Stimulated activated naive CD4-positive, alpha-beta T cell treated with Interleukin-2 at 50 U/mL for 16 hours (primary cell): ENCODE measurements at places on chromosomes 7 and 10.

- DNase-seq = peak; percentile 82
Measured at GRCh38 chr7:23679898-23680413, at the start of gene FAM221A. TSS of gene FAM221A (plus strand) at chr7:23680199. CDS start at chr7:23680219, 20 bp downstream.

DNA sequence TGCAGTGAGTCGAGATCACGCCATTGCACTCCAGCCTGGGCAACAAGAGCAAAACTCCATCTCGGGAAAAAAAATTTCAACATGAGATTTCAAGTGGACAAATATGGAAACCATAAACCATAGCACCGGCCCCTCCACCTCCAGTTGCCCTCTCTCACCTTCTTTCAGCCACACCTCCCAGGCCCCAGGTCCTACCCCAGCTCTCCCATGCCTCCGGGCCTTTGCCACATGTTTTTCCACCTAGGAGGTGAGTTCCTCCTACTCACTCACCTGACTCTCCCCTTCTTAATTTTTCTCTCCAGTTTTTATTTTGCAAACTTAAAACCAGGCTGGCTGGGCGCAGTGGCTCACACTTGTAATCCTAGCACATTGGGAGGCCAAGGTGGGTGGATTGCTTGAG lies 13.7 kb upstream of the CLDN4 start:
- DNase-seq = no peak

GRCh38 chr10:42879380-42880254 lies 97.0 kb downstream of the BMS1 start:
- no peak for DNase-seq

- no peak for DNase-seq
Measured at GRCh38 chr10:102856758-102857424, 2.8 kb downstream of the BORCS7 start.

- no peak for DNase-seq
Measured at GRCh38 chr10:62058896-62059216, 157.4 kb downstream of the ARID5B start.

- DNase-seq = no peak
Measured at GRCh38 chr7:148492157-148492860, 98.3 kb upstream of the C7orf33 start.

- DNase-seq = no peak
Measured at GRCh38 chr7:46853451-46853850, 728.5 kb downstream of the TNS3 start.

- DNase-seq = no peak
Measured at GRCh38 chr7:15459018-15459615, 102.7 kb downstream of the AGMO start.

GRCh38 chr10:78429984-78430383 lies 396.3 kb downstream of the RPS24 start:
- no peak for DNase-seq
